ENCODE measurements at places on chromosomes 5 and 9.

GRCh38 chr5:34731435-34732232 lies 75.5 kb downstream of the RAI14 start:
- no peak overlapping the region for H3K4me3 ChIP-seq
- no peak for DNase-seq
- H3K36me3 ChIP-seq, result no peaks in the 10 kb centered on the region

GRCh38 chr5:34998058-34998789 lies 49.5 kb downstream of the AGXT2 start:
- H3K27me3 ChIP-seq, result no peaks in the 10 kb centered on the region
- DNase-seq, result no peak
- H3K4me3 ChIP-seq, result no peak overlapping the region
- no peak overlapping the region for H3K27ac ChIP-seq
- H3K36me3 ChIP-seq, result no peaks in the 10 kb centered on the region
- H3K4me1 ChIP-seq, result no peaks in the 10 kb centered on the region

- no peaks in the 10 kb centered on the region for H3K4me1 ChIP-seq
- H3K4me3 ChIP-seq, result no peak overlapping the region
- H3K27ac ChIP-seq, result no peak overlapping the region
- no peaks in the 10 kb centered on the region for H3K27me3 ChIP-seq
- H3K36me3 ChIP-seq, result no peaks in the 10 kb centered on the region
Observed at GRCh38 chr9:1429297-1429696, 379.1 kb downstream of the DMRT2 start.

DNA sequence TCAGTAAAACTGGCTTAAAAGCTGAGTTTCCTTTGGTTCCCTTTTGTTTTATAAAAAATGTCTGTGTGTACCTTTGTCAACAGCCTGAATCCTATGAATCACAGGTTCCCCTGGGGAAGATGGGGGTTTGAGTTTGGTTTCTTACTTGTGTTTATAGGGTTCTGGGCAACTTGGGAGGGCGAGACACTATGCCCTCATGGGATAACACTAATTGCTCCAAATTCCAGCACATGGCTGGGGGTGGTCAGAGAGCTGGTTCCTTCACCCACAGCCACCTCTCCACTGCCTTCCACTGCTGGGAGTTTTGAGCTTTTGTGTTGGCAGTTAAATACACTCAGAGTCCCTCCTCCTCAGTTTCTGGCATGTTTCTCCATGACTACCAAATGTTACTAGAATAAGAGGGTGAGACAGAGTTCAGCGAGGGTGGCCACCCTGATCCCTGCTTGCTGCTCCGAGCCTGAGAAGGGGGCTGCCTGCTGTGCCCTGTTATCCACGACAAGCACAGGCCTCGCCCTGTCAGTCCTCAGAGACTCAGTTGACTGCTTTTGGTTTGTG lies 83.0 kb upstream of the EPB41L4B start:
- no peak for DNase-seq
- H3K4me3 ChIP-seq, result no peak overlapping the region
- H3K4me1 ChIP-seq, result peaks cover 4% of the 10 kb centered on the region
- H3K27me3 ChIP-seq, result no peaks in the 10 kb centered on the region

All from neural progenitor cell (in vitro differentiated cells).